ENCODE measurements at places on chromosomes 3 and 15.

- no peak for DNase-seq
These were observed 76.4 kb downstream of the CHRNA7 start for GRCh38 chr15:32106401-32107381.

DNA sequence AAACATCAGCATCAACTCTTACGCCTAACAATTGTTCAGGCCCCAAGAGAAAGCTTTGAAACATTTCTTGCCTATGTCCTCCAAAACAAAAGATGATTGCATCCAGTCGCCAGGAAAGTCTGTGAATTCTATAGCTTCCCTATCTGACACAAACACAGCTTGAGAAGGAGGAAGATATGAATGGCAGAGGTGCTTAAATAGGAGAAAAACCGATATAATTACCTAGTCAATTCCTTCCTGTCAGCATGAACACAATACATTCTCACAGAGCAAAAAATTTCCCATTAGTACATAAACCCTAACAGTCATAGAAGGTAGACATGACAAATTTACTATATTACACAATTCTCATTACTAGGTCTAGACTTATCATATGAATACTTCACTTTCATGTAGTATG is 326.5 kb downstream of the CGGBP1 start:
- no peak for DNase-seq

DNA sequence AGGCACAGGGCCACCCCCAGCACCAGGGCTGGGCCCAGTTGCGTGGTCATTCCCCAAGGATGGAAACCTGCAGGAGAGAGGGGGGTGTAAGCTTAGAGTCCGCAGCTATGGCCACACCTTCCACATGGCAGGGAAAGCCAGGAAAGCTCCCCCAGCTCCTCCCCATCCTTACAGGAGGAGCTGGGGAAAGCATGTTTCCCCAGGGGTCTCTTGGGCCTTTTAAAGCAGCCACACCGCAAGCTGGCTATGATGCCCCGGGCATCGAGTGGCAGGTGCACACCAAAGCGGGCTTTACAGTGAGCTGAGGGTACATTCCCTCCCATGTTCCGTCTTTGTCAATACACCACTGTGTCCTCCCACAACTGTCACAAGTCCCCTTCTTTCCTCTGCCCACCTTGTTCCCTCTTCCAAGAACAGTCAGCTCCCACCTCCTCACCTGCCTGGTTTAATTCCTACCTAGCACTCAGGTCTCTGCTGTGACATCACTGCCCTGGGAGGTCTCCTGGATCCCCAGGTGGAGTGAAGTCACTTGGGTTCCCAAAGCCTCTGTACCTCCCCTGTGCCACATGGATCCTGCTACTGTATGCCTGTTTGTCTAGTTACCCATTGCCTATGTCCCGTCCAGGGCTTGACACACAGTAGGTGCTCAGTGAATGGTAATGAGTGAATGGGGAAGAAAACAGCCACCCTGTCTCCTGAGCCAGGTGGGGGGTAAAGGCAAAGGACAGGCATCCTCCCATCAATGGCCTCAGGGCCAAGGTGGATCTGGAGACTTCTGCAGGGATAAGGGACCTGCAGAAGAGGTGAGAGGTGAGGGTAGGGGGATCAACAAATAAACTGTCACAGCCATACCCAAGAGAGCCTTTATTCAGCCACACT is 3.4 kb downstream of the HYAL3 start:
- DNase-seq = no peak

DNA sequence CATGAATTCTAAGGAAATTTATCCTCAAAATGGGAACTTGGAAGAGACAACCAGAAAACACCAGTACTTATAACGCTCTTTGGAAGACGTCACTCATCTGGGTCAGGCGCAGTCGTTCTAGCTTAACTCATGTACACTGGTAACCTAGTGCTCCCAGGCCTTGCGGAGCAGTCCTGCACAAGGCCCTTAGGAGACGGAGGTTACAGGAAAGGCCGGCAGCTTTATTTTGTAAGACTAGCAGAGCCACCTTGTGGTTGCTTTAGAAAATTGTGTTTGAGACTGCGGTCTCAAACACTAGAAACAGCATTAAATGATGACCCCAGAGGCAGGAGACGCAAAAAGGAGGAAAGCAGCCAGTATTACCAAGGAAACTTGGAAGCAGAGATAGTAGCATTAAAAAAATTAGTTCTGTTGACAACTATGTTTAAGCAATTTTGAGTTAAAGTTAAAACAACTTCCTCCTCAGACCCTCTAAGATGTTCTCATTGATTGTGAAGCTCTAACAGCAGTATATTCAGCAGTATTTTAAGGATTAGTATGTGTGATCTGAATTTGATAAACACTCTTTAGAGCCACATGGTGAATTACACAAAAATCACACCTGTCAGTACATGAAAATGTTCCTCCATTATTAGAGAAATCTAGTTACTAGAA is 141.9 kb upstream of the C2CD4B start:
- DNase-seq = peak; percentile 16

DNA sequence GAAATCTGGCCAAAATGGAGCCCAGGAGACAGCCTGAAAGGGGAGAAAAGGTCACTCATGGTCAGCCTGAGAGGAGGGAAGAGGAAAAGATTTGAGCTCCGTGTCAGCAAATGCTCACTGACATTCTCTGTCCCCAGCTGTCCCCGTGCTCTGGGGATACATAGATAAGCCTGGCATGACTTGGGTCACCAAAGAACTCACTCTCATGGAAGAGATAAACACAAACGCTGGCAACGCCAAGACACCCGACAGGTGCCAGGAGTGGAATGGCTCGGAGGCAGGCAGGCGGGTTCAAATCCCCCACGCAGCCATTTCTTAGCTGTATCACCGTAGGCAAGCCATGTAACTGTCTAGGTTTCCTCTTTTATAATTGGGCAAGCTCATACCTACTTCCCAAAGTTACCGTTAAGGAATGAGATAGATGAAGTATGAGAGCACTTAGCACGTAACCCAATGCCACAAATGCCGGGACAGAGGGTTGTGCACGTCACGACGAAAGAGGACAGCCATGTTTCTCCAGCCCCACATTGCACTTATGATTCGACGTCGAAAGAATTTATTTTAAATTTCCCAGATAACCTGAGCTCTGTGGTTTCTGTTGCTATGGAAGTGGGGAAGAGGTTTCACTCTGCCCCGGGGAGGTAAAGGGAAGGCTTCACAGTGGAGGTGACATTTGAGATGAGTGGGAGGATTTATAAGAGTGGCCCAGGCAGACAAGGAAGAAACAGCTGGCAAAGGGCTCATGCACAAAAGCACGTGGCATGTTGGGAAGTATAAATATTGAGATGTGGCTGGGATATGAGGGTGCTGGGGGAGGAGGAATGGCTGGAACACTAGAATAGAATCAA is 41.4 kb upstream of the TSEN2 start:
- DNase-seq = no peak

- DNase-seq = no peak
These were observed at the start of gene IL17RC for GRCh38 chr3:9916734-9917680. Gene IL17RC (plus strand): TSS chr3:9917098. CDS start chr3:9917316, 218 bp downstream.

DNA sequence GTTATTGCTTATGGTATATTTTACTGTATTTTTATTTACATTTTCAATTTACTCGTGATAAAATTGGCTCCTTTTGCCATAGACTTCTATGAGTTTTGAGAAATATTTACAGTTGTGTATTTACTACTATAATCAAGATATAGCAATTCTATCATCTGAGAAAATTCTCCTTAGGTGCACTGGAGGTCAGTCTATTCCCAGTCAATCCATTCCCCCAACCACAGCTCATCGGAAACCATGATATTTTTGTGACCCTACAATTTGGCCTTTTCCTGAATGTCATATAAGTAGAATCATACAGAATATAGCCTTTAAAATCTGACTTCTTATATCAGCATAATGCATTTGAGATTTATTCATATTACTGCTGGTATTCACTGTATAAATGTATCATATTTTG is 114.7 kb upstream of the LRTM1 start:
- DNase-seq = no peak

- DNase-seq = no peak
These were observed 102.4 kb downstream of the MYLK start for GRCh38 chr3:123781571-123782275.

GRCh38 chr15:39781967-39782302 is 706 bp downstream of the FSIP1 start:
- no peak for DNase-seq

DNA sequence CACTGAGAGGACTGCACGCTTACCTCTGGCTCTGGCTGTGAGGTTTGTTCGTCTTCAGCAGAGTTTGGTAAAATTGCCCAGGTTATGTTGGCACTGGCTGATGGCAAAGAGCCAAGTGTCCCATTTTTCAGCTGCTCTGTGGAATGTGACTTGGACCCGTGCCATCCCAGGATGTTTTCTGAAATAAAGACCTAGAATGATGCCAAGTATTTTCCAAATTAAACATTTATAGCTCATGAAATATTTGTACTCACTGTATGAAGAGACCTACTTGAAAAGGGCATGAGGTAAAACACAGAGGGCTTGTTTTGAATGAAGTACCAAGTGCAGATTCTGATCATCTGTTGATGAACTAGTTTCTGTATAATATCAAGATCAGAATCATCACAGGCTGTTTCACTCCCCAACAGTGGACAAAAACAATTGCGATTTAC is 200.5 kb downstream of the STT3B start:
- no peak for DNase-seq

GRCh38 chr15:27695726-27696125 is 403.4 kb downstream of the OCA2 start:
- DNase-seq = no peak

- no peak for DNase-seq
These were observed 301.2 kb upstream of the PROK2 start for GRCh38 chr3:72086042-72086742.

- DNase-seq = no peak
These were observed 136.0 kb upstream of the THBS1 start for GRCh38 chr15:39444735-39445470.

DNA sequence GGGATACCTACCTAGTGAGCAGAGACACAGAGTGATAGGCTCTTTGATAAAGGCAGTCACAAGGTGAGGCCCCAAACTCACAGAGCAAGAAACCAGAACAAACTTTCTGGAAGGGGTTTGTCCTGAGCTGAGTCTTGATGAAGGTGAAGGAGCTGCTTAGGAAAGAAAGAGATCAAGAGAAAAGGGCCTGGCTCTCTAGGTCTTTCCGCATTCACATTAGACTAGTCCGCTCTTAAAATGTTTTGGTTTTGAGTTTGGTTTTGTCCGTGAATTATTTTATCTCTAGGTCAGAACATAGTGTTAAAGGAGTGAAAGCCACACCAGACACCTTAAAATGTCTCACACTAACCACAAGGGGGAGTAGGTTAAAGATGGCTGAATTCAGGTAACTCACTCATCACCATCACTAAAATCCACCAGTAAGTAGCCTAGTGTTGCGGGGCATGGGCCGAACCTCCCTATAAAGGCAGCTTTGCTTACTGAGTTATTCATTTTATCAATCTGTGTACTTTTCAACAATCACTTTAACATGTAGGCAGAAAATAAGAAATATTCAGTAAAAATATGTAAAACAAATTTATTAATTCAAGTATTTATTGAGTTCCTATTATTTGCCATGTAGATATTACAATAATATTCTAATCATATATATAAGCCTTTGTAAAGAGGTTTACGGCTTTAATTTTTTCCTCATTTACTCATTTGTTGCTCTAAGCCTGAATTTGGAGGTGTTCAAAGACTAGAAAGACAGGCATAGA is 121.5 kb upstream of the TSC22D2 start:
- DNase-seq = no peak

DNA sequence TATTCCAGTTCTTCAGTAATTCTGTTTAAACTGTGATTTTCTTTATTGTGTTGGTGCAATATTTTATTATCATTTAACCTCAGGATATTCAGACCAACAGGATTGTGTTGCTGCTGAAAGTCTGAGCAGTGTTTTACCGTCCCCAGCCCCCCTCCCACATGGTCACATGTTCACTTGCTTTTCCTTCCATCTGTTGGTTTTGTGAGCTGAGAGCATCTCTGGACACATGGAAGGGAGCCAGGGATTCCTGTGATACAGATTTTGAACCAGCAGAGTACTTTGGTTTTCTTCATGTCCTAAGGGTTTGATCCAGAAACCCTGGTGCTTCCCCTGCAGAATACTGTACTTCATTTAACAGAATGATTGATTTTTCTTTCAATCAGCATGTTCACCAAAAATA is 11.9 kb downstream of the ARRDC4 start:
- DNase-seq = no peak

DNA sequence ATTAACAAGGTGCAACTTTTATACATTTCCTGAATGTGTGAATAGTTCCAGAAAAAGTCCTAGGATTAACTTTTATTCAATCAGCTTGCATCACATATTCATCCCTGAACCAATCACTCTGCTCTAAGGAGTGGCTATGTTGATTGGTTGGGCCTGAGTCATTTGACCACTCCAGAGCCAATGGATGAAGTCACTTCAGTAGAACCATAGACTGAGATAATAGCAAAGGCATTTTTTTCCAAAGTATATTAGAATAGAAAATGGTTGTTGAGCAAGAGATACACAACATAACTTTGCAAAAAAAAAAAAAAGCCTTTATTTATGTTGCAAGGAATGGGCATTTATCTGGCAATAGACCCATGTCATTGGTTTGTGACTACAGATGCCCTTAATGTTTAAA is 55.5 kb upstream of the AGTR1 start:
- no peak for DNase-seq

- DNase-seq = no peak
These were observed 54.5 kb downstream of the TMEM108 start for GRCh38 chr3:133092681-133093080.

DNA sequence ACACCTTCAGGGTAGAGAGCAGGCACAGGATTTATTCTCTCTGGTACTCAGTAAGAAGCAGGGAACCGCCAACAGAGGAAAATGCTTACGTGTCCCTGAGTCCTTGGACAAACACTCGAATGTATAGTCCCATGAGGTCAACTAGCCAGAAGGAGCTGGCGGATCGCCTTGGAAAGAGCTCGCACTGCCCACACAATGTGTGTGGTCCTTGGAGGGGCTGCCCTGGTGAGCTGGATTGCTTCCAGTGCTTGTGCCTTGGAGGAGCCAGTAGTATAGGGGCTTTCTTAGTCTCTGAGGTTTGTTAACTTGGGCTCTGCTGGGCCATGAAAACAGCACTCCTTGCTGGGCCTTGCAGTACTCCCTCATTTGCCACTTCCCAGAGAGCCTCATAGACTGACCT is 40.7 kb upstream of the VILL start:
- DNase-seq = no peak

DNA sequence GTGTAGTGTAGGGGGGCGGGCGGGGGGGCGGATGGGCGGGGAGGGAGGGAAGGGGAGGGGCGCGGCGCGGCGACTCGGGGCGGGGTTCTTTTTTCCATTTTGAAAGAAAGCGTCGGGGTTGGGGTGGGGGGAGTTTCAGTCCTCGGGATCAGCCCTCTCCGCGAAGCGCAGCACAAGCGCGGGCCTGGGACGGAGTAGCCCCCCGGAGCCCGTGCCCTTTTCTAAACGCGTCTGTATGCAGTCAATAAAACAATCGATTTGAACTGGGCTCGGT is 6.1 kb downstream of the ISLR2 start:
- no peak for DNase-seq

DNA sequence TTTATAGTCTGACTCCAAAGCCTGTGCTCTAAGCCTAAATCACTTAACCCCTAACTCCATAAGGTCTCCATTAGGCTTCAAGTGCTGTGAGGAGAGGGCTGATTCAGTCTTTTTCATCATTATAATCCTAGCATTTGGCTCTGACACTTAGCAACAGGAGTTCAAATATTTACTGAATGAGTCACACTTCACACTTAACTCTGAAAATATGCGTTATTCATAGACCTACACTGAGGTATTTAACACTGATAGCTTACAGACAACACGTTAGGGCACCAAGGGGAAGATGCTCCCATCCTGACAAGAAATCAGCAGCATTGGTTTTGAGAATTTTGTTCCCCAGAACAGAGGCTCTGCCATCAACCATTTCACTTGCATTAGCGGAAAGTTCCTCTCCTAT is 53.5 kb downstream of the MSL2 start:
- peak; percentile 73 for DNase-seq

GRCh38 chr3:66376568-66376967 is 124.3 kb downstream of the LRIG1 start:
- no peak for DNase-seq
